Neural crest cell (in vitro differentiated cells): ENCODE measurements at places on chromosomes 11 and 22. TPM values are rescaled to one million over a fixed set of nuclear protein-coding genes. Genes with fewer than 3 reads are reported as not detected.

FAM180B gene
- 0.35 and 0.50 TPM in 2 replicates for total RNA-seq

FIBIN gene
- 0.30 and 0.44 TPM in 2 replicates for total RNA-seq

OR2AG2 gene
- 0.25 and 0.54 TPM in 2 replicates for total RNA-seq

TPP1 gene
- 41.0 and 44.7 TPM in 2 replicates for total RNA-seq

DUSP8 gene
- 8.4 and 10.1 TPM in 2 replicates for total RNA-seq

TSPAN18 gene
- total RNA-seq, result 116 and 125 TPM in 2 replicates

LMO1 gene
- 1.5 and 1.8 TPM in 2 replicates for total RNA-seq

KDELR3 gene
- 5.1 and 5.3 TPM in 2 replicates for total RNA-seq

OR4C5 gene
- total RNA-seq, result not detected in 2 replicates

SAA4 gene
- not detected in 2 replicates for total RNA-seq

JAM3 gene
- 98.6 and 99.9 TPM in 2 replicates for total RNA-seq

CCND1 gene
- 344 and 350 TPM in 2 replicates for total RNA-seq

LMO2 gene
- total RNA-seq, result 0.49 TPM in 1 of 2 replicates, not detected in the other

GDPD4 gene
- total RNA-seq, result not detected in 2 replicates
